ENCODE measurements at places on chromosomes 1 and 21.

GRCh38 chr1:41325801-41326200 lies 35.4 kb upstream of the FOXO6 start:
- DNase-seq = no peak

GRCh38 chr1:195934817-195935553 lies 673.3 kb downstream of the KCNT2 start:
- no peak for DNase-seq

GRCh38 chr1:41500378-41500777 lies 15.9 kb upstream of the EDN2 start:
- no peak for DNase-seq

DNA sequence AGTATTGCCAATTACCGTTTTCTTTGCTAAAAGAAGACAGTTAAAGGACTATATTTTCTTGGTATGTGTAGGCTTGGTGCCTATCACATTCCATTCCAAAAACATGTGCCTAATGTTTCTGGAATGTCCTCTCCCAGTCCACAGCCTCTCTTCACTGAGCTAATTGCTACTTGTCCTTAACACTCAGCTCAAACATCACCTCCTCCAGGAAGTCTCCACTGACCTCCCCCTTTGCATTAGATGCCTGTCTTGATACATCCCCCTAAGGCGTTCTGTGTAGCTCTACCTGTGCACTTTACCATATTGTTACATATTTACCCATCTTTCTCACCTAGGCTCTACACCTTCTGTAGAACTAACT lies 195.6 kb upstream of the CAMK1G start:
- no peak for DNase-seq

GRCh38 chr1:219534991-219535390 lies 77.9 kb downstream of the ZC3H11B start:
- DNase-seq = no peak

- no peak for DNase-seq
These were observed 4.0 kb upstream of the FOXD3 start for GRCh38 chr1:63318201-63318979.

GRCh38 chr1:168835176-168835575 lies 106.2 kb upstream of the DPT start:
- no peak for DNase-seq

DNA sequence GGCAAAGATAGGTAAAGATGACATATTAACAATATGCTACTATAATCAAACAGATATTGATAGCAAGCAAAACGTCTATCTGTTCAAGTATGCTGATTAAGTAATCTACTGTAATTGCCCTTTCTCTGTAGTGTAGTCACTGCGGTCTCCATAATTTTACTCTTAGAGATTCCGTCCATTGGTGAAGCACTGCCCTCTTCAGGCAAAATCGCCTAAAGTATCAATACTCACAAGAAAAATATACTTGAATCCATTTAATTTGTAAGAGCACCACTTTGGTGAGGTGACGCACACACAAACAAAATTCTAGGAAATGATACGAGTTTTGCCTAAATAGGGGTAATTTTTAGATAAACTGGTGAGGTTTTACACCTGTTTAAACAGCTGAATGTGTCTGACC lies 434.6 kb upstream of the CHRM3 start:
- DNase-seq = peak; percentile 9

DNA sequence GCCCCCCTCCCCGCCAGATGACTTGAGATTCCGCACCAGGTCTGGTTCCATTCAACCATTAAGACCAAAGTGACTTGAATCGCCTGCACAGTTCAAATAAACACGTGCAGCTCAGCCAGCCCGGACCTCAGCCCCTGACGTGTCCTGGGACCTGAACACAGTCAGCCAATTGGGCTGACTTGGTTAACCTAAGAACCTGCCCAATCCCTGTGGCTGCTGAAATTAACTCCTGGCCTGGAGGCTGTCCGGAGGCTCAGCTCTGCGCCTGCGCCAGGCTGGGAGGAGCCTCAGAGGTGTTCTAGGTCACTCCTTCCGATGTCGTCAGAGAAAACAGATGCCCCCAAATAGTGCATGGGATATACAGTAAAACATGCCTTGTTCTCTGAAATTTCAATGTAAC lies 73.4 kb downstream of the SCCPDH start:
- no peak for DNase-seq

GRCh38 chr21:44423312-44423821 lies 31.9 kb upstream of the LRRC3 start:
- no peak for DNase-seq

DNA sequence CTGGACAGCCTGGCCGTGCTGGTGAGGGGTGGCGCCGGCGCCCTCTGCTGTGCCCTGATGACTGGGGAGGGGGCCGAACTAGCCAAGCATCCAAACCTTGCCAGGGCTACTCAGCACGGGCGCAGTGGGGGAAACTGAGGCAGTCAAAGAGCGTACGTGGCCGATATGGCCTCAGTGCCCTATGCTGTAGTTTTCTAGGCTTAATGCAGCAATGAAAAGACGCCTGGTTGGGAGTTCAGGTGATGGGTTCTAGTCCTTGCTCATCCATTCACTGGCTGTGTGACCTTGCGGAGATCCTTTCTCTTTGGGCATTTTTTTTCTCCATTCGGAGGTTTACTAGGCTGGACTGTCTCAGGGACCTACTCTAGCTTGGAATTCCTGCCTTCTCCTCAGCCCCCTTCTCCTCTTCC lies 822 bp downstream of the MTX1 start:
- no peak for DNase-seq

- DNase-seq = no peak
These were observed 24.7 kb downstream of the VPS45 start for GRCh38 chr1:150092180-150092791.

DNA sequence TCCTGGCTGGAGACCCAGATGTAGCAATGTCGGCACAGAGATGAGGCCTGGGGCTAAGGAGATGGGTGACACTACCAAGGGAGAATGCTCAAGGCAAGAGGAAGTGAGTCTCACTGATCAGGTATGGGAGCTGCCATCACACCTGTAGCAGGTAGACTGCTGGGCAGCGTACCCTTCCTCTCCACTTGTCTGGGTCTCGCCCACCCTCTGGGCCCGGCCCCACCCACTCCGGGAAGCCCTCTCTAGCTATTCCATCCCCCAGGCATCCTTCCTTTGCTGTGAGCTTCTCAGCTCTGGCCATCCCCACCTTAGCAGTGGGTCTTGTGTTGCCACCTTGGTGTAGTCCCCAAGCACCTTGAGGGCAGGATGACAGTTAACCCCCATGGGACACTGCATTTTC lies 87.7 kb upstream of the EDN2 start:
- no peak for DNase-seq

DNA sequence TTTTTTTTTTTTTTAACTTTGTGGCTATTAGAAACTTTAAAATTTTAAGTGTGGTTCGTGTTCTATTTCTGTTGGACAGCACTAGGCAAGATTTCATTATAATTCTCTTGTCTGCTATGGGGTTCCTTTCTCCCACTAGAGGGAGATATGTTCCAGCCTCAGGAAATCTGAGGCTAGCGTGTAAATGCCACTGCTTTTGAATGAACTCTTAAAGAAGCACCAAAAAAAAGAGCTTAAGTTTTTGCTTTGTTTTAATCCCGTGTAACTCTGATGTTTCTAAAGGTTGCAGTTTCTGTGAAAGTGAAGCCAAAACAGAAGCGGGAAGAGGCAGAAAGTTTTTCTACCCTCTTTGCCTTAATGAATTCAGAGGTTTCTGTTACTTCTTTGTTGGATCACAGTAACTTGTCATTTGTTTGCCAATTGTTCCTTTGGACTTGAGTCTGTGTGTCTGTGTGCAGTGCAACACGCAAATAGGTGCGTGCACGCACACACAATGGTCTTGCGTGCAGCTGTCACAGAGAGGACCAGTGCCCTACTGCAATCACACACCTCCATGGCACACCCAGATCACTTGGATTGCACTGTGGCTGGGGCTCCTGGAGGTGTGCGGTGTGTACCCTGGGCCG lies 32.3 kb downstream of the HHAT start:
- DNase-seq = peak; percentile 37

- DNase-seq = peak; percentile 55
These were observed 4.9 kb downstream of the SH3BGRL3 start for GRCh38 chr1:26284597-26285347.

DNA sequence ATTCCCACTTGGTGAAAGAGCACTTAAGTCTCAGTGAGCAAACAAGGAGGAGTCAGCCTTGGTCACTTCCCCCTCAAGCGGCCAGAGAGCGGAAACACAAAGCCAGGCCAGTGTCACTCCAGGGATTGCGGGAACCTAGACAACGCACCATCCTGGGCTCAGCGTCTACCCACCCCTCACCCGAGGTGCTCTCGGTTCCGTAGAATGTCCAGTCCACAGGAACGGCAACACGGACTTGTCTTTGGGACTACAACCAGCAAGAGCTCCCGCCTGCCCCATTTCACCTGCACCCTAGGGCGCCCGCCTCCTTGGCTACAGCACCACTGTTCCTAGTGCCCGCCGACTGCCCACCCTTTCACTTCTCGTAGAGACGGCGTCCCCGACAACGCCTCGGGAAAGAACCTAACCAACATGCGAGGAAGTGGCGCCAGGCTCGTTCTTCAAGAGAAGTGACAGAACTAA lies 509 bp downstream of the GDAP2 start:
- peak; percentile 16 for DNase-seq

- DNase-seq = peak; percentile 42
These were observed 3.1 kb downstream of the ACAP3 start for GRCh38 chr1:1304331-1305299.

- no peak for DNase-seq
These were observed 375.0 kb upstream of the CHRM3 start for GRCh38 chr1:239011382-239011781.

- no peak for DNase-seq
These were observed 251.0 kb downstream of the TTLL7 start for GRCh38 chr1:83747853-83748482.

DNA sequence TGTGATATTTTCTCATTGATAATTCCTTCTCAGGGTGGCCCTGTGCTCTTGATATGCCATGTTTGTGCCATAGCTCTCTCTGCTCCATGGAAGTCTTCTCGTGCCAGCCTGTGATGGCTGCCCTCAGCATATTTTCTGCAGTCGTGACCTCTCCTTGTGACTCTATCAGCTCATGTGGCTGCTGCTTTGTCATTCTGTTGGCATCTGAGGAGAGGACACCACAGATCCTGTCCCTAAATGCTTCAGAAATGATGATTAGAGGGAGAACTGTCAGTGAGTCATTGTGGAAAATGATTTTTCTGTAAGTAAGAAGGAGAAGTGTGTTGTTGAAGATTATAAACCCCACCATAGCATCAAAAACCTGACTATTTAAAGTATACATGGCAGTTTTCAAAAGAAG lies 286.0 kb downstream of the ADGRL2 start:
- no peak for DNase-seq

- DNase-seq = no peak
These were observed 10.6 kb upstream of the C1orf162 start for GRCh38 chr1:111463029-111463683.

- no peak for DNase-seq
These were observed 13.3 kb upstream of the BARHL2 start for GRCh38 chr1:90730243-90731022.

GRCh38 chr1:226945106-226945857 lies 5.2 kb downstream of the COQ8A start:
- no peak for DNase-seq

DNA sequence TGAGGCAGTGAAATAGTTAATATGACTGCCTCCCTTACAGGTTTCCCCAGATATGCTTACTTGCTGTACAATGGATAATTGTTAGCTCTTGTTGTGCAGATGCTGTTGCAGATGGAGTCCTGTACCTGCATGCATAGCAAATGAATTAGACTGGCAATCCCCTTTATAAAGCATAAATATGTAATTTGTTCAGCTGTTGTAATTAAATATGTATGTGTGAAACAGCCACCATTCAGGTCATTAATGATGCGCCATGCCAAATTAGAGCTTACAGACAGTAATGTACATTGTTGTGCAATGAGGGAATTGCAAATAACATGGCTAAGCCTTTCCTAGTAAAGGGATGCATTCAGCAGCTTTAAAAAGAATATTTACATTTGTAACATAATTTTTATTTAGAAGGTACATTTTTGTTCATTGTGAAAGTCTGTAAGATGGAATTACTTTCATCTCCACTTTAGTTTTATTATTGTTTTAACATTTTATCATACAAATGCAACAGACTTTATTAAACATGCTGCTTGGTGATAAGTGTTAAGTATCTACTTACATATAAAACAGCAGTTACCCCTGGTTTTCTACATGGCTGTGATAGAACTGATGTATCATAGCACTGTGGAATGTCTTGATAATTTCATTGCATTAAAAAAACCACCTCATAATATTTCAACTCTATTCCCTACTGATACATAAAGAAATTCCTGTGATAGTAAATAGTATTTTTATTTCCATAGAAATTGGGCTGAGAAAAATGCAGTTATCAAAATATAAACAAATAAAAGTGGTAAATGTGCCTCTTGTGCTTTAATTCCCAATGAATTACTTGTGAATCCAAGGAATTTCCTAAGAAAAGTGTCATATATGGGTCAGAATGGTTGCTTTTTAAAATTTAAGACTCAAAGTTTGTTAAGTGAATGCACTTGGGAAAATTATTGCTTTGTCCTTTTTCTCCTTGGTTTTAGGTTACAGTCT lies 99.0 kb downstream of the NFIA start:
- no peak for DNase-seq

DNA sequence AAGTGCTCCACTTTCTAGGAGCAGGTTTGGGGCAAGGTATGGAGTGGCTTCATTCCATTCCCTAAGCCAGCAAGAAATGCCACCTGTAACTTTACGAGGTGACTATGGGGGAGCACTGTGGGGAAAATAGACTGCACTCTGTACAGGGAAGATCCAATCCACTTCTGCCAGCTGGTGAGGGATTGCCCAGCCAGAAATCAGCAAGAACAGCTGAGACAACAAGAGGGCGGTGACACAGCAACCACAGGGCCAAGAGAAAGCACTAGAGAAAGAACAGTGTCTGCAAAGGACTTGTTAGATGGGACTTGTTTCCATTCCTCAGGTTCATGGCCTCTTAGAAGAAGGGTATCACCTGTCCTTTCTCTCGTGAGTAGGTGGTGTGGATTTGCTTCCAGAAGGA lies 19.6 kb downstream of the CAPN8 start:
- no peak for DNase-seq

- DNase-seq = no peak
These were observed 510.1 kb downstream of the PLA2G4A start for GRCh38 chr1:187338762-187339412.

DNA sequence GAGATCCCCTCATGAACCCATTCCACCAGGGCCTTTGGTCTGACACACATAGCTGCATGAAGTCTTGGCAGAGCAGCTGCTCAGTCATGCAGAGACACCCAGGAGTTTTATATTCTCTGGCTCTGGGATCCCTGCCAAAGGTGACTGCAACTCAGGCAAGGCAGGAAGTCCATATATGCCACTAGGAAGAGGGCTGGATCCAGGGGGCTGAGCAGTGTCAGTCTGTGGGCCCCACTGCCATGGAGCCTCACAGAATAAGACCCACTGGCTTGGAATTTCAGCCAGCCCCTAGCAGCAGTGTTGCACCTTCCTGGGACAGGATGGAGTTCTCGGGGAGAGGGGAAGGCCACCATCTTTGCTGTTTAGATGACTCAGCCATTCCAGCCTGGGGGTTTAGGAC lies 199.7 kb downstream of the TBX15 start:
- DNase-seq = peak; percentile 50

- no peak for DNase-seq
These were observed 41.6 kb downstream of the CATSPERE start for GRCh38 chr1:244502630-244503029.

GRCh38 chr1:20192364-20192763 lies 6.0 kb upstream of the PLA2G2C start:
- DNase-seq = no peak

Measured in fibroblast of the conjunctiva (primary cell).